NCI-H1105 (cell line): ENCODE measurements at places on chromosomes 7 and 10.

- DNase-seq: no peak
Observed at GRCh38 chr10:70140297-70140696, 6.2 kb downstream of the TYSND1 start.

DNA sequence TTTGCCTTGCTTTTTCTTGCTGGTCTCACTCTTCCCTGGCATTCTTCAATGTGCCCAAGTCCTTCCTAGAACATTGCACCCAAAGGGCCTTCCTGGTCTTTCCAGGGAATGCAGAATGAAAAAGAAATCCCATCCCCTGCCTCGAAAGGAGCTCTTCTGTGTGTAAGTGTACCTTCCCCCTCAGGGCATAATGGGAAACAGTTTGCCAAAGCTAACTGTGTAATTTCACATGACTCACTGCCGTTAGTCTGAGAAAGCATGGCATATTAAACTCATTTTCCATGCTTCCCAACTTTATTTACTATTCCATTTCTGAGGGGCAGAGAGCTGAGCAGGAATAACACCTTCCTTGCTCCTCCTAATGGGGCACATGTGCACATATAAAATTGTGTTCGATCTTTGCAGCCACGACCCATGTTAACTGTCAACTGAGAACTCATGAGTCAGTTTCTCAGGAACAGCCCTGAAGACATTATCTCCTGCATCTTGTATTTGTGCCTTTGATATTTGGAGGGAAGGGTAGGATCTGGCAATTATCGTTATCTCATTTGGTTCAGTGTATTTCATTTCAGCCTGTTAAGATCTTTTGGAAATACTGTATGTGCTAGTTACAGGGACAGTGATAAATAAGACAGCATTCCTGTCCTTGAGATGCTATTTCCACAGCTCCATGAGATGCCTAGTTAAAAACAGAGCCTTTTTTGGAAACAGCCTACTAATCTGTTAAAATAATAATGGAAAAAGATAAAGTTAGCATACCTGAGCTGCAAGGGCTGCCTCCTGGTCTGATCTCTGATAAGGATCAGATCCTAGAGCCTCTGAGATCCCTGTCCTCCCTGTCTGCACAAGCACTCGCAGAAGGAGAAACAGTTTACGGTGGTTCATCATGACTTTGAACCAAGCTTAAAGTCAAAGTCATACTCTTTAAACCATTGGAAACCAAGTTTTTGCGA lies 42.3 kb downstream of the IKZF1 start:
- DNase-seq: no peak

DNA sequence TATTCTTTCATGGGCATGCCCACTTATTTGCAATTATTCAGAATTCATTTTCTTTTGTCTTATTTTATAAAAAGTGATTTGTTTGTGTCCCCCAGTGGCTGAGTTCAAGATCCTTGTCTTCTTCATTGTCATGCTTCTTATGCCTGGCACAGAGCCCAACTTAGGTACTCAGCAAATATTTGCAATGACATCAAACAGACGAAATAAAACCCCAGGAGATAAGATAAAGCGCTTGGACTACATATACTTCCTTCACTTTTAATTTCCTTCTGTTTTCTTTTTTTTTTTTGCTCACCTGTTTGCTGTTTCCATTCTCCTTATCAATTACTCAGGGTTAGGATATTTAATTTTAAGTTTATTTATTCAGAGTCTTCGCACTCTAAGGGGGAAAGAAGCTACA lies 225.0 kb downstream of the SDHAF3 start:
- DNase-seq: peak; percentile 36

DNA sequence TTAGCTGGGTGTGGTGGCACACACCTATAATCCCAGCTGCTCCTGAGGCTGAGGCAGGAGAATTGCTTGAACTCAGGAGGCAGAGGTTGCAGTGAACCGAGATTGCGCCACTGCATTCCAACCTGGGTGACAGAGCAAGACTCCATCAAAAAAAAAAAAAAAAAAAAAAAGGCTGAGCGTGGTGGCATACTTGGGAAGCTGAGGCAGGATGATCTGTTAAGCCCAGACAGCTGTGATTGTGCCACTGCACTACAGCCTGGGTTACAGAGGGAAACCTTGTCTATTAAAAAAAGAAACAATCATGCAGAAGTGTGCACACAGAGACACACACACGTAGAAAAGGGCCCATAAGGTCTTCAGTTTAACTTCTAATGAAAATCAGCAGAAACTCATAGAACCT lies 150.6 kb downstream of the TPST1 start:
- no peak for DNase-seq
